ENCODE measurements at places on chromosomes 11 and 22. TPM values are rescaled to one million over a fixed set of nuclear protein-coding genes. Genes with fewer than 3 reads are reported as not detected.
A peak's percentile ranks its signal among the peaks of the same experiment; 100 is the strongest.

- H3K4me3 ChIP-seq: no peak overlapping the region
- no peak for DNase-seq
- H3K27me3 ChIP-seq: no peaks in the 10 kb centered on the region
- no peaks in the 10 kb centered on the region for H3K36me3 ChIP-seq
- H3K27ac ChIP-seq: no peak overlapping the region
These were observed 26.4 kb downstream of the IZUMO1R start for GRCh38 chr11:94330789-94331188.

TP53I11 gene
- 13.2 TPM for total RNA-seq

C11orf52 gene
- total RNA-seq: 2.4 TPM

DNA sequence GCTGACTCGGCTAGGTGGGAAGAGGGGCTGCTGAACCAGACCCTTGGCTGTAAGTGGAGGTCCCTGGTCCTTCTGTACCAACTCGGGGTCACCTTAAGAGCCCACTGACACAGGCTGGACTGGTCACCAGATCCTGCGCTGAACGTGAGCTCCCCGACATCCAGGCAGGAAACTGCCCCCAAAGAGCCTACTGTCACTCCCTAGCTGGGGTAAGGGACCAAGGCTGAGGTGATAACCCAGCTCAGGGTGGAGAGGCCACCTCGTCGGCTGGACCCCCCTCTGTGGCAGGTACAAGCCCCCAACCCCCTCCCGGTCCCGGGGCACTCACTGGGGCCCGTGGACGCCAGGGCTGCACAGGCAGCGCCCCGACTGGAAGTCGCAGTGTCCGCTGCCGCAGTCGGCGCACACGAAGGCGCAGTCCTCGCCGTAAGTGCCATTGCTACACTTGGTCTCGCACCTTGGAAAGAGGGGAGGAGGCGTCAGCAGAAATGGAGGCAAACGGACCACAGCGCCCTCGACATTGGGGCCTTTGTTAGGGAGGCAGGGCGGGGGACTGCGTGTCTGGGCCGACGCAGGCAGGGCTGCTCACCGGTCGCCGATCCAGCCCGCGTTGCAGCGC lies 7.4 kb downstream of the SCARF2 start:
- H3K36me3 ChIP-seq: no peaks in the 10 kb centered on the region
- H3K27ac ChIP-seq: no peak overlapping the region
- H3K4me1 ChIP-seq: no peaks in the 10 kb centered on the region
- H3K27me3 ChIP-seq: no peaks in the 10 kb centered on the region

GRCh38 chr22:25404556-25404927 lies 159.9 kb upstream of the GRK3 start:
- H3K27ac ChIP-seq: peak overlapping the region; percentile 86
- peak overlapping the region; percentile 91 for H3K4me3 ChIP-seq
- DNase-seq: no peak
- H3K36me3 ChIP-seq: no peaks in the 10 kb centered on the region
- H3K4me1 ChIP-seq: no peaks in the 10 kb centered on the region

SCGB1C1 gene
- total RNA-seq: not detected

OR51B2 gene
- 0.82 TPM for total RNA-seq

RTCB gene
- 57.2 TPM for total RNA-seq

- no peaks in the 10 kb centered on the region for H3K36me3 ChIP-seq
- no peaks in the 10 kb centered on the region for H3K27me3 ChIP-seq
- H3K4me1 ChIP-seq: no peaks in the 10 kb centered on the region
- H3K4me3 ChIP-seq: no peak overlapping the region
- DNase-seq: no peak
These were observed 29.0 kb downstream of the GLYATL1 start for GRCh38 chr11:58968251-58968711.

GRCh38 chr11:82080160-82080559 lies 653.5 kb downstream of the FAM181B start:
- H3K4me1 ChIP-seq: no peaks in the 10 kb centered on the region
- H3K4me3 ChIP-seq: no peak overlapping the region
- H3K36me3 ChIP-seq: no peaks in the 10 kb centered on the region
- no peak overlapping the region for H3K27ac ChIP-seq

TRIM6 gene
- 6.7 TPM for total RNA-seq

VWCE gene
- 6.5 TPM for total RNA-seq

SLC22A8 gene
- total RNA-seq: not detected

DNA sequence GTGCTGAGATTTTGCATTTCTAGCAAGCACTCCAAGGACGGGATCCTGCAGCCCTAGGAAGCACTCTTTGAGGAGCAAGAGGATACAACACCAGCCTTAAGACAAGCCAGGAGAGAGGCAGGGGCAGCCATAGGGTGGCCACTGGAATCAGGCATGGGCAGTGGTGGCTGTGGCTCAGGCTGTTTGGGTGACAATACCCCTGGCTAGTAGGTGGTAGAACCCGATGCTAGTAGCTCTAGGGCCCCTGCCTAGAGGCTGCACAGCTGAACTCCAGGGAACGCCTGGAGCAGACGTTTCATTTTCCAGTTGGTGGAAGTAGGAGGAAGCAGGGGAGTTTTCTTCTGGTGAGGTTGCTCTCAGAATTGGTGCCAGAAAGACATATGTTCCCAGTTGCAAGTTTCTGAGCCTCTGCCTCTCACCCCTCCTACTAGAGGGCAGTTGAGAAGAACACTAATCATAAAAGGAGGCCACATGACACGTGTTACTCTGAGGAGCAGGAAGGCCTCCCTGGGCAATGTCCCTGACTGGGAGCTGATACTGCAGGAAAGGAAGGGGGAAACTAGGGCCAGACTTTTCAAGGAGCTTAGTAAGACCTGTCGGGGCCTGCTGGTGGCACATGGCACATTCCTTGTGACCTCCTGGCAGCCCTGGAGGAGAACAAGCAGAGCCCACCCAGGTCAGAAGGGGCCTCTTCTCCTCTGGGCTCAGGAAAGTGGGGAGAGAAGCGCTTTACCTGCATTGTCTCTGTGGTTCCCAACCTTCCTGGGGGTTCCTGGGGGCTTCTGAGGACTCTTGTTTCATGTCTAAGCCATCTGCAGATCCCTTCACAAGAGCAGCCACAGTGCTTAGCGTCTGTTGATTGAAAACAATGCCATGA lies 56.6 kb upstream of the DRD2 start:
- no peak overlapping the region for H3K4me3 ChIP-seq
- no peaks in the 10 kb centered on the region for H3K27me3 ChIP-seq
- no peak for DNase-seq
- H3K27ac ChIP-seq: no peak overlapping the region
- H3K4me1 ChIP-seq: no peaks in the 10 kb centered on the region
- no peaks in the 10 kb centered on the region for H3K36me3 ChIP-seq

DNA sequence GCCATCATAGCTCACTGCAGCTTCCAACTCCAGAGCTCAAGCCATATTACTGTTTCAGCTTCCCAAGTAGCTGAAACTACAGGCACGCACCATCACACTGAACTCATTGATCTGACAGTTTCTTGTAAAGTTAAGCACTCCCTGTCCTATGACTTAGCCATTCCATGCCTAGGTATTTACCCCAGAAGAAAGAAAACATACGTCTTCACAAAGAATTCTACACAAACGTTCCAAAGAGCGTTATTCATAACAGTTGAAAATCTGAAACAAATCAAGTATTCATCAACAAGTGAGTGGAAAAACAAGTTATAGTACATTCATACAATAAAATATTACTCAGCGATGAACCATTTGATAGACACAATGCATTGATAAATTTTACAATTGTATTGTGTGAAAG lies 7.8 kb upstream of the NLRP10 start:
- H3K4me3 ChIP-seq: no peak overlapping the region
- H3K36me3 ChIP-seq: no peaks in the 10 kb centered on the region
- H3K27me3 ChIP-seq: no peaks in the 10 kb centered on the region

GTSE1 gene
- total RNA-seq: not detected

DNA sequence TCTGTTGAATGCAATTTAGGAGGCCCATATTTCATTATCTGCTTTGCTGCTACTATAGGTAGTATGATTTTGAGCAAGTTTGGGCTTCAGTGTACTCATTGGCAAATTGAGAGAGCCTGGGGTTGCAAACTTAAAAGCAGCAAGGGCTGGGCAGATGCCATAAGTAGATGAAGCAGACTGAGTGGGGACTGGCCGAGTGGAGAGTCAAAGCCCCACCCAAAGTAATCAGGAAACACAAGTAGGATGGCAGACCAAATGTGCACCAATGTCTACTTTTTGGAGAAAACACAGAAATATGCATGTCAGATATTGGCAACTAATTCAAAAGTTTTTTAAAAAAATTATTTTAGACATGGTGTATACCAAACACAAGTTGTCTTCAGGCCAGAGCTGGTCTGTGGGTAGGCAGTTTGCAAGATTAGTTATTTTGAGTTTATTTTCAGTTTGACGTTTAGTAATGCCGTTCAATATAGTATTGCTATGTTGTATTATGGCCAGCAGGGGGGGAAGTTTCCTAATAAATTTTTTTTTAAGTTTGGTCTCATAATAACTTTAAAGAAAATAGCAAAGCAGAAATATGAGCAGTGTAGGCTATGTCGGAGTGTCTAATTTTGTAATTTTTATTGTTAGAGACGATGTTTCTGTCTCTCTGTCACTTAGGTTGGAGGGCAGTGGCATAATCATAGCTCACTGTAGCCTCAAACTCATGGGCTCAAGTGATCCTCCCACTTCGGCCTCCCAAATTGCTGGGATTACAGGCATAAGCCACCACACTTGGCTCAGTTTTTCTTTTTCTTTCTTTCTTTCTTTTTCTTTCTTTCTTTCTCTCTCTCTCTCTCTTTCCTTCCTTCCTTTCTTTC lies 105.1 kb downstream of the HIPK3 start:
- H3K27me3 ChIP-seq: no peaks in the 10 kb centered on the region
- no peak overlapping the region for H3K27ac ChIP-seq
- DNase-seq: no peak
- no peaks in the 10 kb centered on the region for H3K36me3 ChIP-seq
- no peaks in the 10 kb centered on the region for H3K4me1 ChIP-seq

BID gene
- 96.2 TPM for total RNA-seq

ARHGEF17 gene
- total RNA-seq: 17.9 TPM

Measured in uterus (tissue), 4 donors.